ENCODE measurements at places on chromosomes 11 and 22.
A peak's percentile ranks its signal among the peaks of the same experiment; 100 is the strongest.

DNA sequence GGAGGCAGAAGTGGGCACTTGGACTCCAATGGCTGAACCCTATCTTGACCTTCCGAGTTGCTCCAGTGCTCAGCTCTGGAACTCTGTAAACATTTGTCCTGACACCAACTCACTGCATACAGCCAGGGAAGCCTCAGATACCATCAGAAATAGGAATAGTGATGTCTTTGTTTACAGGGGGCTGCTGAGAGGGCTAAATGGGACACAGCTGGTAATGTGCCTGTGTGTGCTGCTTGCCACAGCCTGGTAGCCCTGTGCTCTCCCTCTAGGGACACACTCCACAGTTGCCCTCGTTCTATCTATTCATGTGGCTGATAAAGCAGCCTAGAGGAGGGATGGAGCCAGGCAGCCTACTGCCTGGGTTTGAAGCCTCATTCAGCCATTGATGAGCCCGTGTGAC is 559.8 kb downstream of the MIAT start:
- DNase-seq: no peak

DNA sequence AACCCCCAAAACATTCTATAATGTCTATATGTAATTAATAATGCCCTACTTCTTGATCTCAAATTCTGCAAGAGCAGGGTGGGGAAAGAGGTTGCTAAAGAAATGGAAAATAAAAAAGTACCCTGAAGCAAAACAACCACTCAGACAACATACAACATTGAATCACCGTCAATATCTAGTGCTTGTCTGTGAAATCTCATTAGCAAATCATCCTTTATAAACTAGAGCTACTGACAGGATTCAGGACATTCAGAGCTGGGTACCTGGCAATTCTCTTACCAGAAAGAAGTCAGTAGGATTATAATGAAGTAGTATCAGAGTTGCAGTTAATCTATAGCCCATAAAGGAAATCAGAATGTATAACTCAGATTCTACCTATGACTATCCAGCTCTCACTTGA is 143.2 kb downstream of the CADM1 start:
- no peak for DNase-seq

GRCh38 chr22:49933236-49934159 is 15.1 kb downstream of the CRELD2 start:
- no peak for DNase-seq

DNA sequence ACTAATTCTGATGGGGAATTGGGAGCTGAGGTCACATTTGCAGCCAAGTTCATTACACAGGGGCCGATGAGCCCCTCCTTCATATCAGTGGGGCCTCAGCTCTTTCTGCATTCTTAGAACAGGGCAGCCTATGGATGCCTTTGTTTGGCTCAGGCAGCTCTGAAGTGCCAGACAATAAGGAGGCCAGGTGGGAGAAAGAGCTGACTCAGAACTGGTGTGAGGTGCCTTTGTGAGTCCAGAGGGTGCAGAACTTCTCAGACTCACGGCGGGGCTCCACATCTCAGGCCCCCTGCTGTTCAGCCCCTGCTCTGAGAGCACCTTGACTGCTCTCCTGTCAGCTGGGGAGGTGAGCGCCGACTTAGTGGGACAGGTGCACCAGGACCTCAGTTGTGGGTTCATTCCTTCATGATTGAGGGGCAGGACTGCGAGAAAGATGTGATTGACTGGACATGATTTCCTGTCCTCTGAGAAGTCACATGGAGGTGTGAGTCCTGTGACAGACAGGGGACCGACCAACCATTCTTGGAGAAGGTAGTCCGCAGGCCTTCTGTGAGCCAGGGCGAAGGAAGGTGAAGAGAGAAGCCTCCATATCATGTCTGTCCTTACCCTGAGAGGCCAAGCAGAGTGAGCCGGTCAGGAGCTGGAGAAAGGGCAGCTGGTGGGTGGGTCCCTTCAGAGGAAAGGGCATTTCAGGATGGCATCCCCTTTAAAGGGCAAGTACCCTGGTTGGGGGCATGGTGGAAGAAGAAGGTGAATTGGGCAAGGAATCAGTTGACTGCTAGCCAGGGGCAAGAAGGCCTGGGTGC is 245.0 kb upstream of the TBCEL start:
- no peak for DNase-seq

- DNase-seq: no peak
Measured at GRCh38 chr11:21414953-21415352, 745.6 kb downstream of the NELL1 start.

GRCh38 chr22:39565414-39565944 is 5.1 kb upstream of the CACNA1I start:
- DNase-seq: no peak

DNA sequence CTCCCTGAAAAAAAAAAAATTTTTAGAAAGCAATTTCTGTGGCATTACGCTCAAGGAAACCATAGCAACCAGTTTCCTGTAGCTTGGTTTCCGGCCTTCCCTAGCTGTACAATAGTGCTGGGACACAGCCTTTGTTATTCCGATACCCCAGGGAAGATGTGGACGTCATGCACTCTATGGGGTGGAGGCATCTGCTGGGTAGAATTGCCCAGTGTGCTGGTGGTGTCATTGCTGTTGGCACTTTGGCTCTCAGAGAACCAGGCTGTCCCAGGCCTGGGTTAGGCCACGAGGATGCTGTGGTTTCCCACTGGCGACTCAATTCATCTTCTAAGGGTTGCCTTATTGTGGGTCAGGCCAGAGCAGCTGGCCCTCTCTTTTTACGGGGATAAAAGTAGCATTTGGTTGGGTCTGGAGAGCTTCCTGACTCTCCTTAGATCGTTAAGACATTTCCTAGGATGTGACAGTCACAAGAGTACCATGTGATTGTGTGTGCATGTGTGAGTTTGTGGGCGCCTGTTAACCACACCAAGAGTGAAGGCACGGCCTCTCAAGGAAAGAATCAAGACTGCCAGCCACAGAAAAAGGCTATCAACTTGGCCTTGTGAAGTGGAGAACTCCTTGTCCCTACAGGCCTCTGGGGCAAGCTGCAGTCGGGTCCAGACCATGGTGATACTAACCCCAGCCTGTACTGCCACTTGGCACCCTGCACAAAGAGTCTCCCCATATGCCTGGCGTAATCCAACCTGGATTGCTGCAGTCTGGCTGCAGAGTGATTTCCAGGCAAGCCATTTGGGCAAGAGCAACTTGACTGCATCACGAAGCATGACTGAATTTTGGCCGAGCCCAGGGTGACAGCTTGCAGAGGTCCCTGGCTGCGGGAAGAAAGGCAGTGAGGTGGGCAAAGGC is 35.9 kb upstream of the NAV2 start:
- DNase-seq: no peak

DNA sequence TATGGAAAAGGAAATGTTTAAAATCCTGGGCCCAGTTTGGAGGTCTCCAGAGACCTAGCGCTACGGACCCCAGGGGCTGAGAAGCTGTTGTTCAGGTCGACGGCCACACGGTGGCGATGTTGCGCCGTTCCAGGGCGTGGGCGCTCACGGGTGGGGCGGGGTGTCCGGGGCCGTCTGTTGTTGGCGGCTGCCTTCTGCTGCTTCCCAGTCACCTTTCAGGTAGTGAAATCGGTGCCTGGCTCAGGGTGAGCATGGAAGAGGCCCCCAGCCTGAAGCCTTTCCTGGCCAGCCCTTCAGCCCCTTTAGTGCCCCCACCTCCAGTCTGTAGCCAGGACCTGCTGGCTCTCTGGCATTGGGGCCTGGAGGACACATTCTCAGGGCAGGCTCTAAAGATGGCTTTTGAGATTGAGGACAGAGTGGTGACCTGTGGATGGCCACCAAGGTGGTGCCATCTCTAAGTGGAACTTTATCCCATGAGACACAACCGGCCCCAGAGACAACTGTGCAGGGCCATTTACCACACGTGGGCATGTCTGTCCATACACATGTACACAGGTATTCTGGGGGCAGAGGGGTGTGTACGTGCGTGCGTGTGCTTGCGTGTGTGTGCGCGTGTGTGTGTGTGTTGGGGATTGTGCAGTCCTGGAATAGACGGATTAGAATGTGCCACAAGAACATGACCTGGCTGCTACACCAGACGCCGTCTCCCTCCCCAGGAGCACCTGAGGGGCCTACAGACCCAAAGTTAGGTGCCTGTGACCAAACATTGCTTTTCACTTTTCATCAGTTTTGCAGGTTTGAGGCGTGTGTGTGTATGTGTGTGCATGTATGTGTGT is 53.8 kb downstream of the ST14 start:
- peak; percentile 64 for DNase-seq
